ENCODE measurements at places on chromosomes 6 and 20.
A peak's percentile ranks its signal among the peaks of the same experiment; 100 is the strongest.

DNA sequence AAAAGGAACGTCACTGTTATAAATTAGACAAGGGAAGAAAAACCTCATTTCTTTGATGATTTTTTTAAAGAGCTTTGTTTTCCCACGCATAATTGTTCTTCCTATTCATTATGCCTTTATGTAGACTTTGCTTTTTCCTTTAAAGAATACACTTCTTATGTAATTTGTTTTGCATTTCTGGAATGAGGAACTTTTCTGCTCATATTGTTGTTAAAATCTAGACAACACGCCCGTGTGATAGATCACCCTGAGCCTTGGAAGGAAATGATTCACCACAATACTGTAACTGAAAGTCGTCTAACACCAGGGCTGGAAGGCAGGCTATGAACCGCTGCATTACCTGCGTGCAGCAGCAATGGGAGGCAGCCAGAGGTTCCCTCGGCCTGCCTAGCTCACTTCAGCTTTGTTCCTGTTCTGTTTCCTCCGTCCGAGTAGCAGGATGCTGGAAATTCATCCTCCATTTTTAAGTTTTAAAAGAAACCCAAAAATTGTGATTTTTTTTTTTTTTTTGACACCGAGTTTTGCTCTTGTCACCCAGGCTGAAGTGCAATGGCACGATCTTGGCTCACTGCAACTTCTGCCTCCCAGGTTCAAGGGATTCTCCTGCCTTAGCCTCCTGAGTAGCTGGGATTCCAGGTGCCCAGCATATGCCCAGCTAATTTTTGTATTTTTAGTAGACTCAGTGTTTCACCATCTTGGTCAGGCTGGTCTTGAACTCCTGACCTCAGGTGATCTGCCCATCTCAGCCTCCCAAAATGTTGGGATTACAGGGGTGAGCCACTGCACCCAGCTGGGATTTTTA, 49.6 kb upstream of the ZNF217 start:
- DNase-seq, result no peak

DNA sequence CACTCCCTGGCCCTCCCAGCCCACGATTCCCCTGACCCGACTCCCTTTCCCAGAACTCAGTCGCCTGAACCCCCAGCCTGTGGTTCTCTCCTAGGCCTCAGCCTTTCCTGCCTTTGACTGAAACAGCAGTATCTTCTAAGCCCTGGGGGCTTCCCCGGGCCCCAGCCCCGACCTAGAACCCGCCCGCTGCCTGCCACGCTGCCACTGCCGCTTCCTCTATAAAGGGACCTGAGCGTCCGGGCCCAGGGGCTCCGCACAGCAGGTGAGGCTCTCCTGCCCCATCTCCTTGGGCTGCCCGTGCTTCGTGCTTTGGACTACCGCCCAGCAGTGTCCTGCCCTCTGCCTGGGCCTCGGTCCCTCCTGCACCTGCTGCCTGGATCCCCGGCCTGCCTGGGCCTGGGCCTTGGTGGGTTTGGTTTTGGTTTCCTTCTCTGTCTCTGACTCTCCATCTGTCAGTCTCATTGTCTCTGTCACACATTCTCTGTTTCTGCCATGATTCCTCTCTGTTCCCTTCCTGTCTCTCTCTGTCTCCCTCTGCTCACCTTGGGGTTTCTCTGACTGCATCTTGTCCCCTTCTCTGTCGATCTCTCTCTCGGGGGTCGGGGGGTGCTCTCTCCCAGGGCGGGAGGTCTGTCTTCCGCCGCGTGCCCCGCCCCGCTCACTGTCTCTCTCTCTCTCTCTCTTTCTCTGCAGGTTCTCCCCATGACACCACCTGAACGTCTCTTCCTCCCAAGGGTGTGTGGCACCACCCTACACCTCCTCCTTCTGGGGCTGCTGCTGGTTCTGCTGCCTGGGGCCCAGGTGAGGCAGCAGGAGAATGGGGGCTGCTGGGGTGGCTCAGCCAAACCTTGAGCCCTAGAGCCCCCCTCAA, at the start of gene LTA:
Gene LTA, plus strand, starts transcription at position 249 of the 871 bp plus-strand sequence. Its CDS starts 454 bp downstream, at position 703.
- no peak for DNase-seq

DNA sequence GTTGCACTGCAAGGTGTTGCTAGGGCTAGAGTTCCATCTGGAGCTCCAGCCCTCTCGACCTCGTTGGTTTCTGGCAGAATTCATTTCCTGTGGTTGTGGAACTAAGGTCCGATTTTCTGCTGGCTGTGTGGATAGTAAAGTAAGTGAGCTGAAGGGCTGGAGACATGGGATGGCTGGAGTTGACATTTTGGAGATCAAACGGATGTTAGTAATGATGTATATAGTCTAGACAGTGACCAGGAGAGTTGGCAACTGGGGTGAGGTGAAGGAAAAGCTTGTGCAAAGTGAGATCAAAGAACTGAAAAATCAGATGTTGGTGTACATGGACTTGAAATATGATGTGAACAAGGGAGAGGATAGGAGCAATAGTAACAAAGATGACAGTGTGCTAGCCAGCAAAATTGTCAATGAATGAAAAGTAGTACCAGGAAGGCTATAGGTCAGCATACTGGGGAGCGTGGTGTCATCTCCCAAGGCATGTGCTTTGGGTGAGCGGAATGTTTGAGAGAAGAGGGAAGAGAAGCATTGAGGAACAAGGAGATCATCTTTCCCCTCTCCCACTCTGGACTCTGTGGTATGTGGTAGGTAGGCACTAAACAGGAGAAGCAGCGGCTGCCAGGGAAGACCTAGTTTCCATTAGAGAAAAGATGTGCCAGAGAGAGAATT, 7.8 kb downstream of the QRSL1 start:
- no peak for DNase-seq

GRCh38 chr6:42193491-42193894, 1.3 kb downstream of the GUCA1B start:
- peak; percentile 69 for DNase-seq

DNA sequence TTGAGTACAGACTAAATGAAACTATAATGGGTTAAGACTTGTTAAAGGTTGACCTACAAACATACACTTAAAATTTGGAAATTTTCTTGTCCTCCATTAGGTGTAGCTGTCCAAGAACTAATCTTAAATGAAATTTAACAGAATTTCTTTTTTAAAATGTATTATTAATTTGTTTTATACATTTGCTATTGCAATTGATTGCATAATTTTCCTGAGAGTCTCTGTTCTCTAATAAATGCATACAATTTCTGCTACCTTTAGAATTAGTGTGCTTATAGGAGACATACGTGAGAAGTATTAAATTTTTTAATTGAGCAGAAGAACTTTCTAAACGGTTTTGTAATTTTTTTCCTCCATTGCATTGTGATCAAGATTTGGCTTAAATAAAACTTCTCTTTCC, 1.5 kb downstream of the FAM135A start:
- no peak for DNase-seq

- DNase-seq, result no peak
Measured at GRCh38 chr6:4460586-4461475, 315.4 kb upstream of the CDYL start.

GRCh38 chr6:150075034-150075421, 6.1 kb upstream of the ULBP3 start:
- no peak for DNase-seq

GRCh38 chr6:315921-316752, 23.9 kb downstream of the DUSP22 start:
- DNase-seq, result peak; percentile 44

GRCh38 chr20:12989586-12990115, 19.1 kb upstream of the SPTLC3 start:
- DNase-seq, result no peak

- DNase-seq, result no peak
Measured at GRCh38 chr6:80517525-80517924, 411.1 kb downstream of the BCKDHB start.

- no peak for DNase-seq
Measured at GRCh38 chr6:42530751-42531150, 33.1 kb upstream of the UBR2 start.

- no peak for DNase-seq
Measured at GRCh38 chr6:106490030-106490429, 129.5 kb downstream of the CRYBG1 start.

DNA sequence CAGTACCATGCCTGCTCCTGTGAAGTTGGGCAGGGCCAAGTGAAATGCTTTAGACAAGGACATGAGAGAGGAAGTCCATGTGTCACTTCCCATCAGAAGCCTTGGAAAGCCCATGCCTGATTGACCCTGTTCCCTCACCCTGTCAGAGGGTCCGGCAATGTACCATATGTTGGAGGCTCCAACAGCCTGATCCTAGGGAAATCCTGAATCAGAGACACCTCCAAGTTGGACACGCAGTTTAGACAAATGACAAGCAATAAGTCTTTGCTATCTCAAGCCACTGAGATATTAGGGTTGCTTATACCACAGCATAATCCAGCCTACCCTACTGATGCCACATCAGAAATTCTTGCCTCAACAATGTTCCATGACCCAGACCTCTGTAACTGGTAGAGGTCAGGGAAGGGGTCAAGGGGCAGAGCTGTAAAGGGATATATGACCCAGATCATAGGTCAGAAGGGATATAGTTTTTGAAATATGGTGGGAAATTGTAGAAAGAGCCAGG, 174.8 kb downstream of the HACE1 start:
- no peak for DNase-seq

- DNase-seq, result no peak
Measured at GRCh38 chr6:42226645-42227143, 9.0 kb upstream of the MRPS10 start.

GRCh38 chr6:3697609-3698008, 53.9 kb downstream of the PXDC1 start:
- DNase-seq, result no peak

DNA sequence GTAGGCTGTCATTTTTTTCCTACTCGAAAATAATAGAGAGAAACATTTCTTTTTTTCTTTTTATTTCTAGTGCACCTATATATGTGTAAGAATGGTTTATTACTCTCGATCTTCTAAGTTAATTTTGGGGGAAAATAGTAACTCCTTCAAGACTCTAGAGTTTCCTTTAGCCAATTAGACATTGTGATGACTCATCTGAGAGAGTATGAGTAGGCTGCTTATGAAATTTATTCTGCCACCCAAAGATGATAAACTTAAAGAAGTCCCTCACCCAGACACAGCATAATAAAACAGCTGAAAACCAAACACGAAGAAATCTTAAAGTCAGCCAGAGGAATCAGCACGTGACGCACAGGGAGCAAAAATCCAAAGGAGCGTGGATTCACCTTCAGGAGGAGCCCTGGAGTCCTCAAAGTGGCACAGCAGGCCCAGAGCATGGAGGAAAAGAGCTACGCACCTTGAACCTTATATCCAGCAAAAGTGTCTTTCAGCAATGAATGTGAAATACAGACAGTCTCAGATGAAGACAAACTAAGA, 81.9 kb downstream of the ERMARD start:
- DNase-seq, result no peak

- DNase-seq, result no peak
Measured at GRCh38 chr6:152402791-152403190, 234.4 kb downstream of the SYNE1 start.

- no peak for DNase-seq
Measured at GRCh38 chr6:53361549-53362031, 12.8 kb upstream of the ELOVL5 start.

DNA sequence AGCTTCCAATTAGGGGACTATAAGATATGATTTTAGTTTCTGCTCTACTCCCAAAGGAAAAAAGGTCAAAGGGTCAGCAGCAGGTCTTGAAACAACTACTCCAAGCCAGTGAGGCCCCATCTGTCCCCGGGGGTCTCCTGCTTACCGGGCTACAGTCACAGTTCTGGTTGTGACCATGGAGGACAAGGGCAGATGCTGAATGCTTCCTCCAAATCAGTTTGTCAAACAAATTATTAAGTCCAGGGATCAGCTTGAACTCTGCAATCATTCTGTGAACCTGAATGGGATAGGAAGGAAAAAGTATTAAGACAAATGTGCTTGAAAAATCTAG, 60.2 kb downstream of the MYH7B start:
- DNase-seq, result no peak

- no peak for DNase-seq
Measured at GRCh38 chr6:148195511-148195910, 147.1 kb upstream of the SASH1 start.

DNA sequence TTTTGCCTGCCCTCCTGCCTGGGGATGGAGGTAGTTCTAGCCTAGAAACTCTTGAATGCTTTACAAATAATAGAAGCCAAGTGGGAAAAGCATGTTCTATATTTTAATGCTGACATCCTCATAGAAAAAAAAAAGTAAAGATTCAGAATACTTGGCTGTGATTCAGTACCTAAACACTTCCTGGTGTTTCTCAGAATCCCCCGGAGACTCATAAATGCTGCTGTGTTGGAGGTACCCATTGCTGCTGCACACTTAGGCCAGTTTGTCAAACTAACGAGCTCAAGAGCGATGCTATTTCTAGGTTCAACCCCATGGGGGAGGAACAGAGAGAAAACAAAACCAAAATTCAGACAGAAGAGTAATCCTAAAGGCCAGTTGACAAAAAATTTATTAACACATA, 38.8 kb upstream of the ZFP64 start:
- DNase-seq, result no peak

DNA sequence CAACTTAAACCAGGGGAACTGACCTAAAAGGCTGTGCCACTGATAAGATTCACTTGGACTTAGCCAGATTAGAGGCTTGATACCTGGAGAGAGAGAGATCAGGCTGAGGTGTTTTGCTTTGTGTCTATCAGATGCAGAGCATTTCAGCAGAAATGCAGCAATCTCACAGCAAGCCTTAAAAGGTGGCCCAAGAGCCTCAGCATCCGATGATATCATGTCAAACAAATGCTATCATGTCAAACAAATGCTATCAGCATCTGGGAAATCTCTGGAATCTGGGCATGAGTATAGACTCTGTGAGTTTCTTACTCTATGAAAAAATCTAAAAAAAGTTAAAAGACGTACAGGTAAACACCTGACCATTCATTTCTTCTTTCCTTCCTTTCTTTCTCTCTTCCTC, 718.9 kb downstream of the EYS start:
- peak; percentile 28 for DNase-seq

GRCh38 chr6:111606620-111607115, 990 bp upstream of the TRAF3IP2 start:
- DNase-seq, result no peak

- peak; percentile 34 for DNase-seq
Measured at GRCh38 chr20:52340036-52340634, 148.6 kb upstream of the ZFP64 start.

- no peak for DNase-seq
Measured at GRCh38 chr6:98339506-98339905, 494.9 kb upstream of the POU3F2 start.

DNA sequence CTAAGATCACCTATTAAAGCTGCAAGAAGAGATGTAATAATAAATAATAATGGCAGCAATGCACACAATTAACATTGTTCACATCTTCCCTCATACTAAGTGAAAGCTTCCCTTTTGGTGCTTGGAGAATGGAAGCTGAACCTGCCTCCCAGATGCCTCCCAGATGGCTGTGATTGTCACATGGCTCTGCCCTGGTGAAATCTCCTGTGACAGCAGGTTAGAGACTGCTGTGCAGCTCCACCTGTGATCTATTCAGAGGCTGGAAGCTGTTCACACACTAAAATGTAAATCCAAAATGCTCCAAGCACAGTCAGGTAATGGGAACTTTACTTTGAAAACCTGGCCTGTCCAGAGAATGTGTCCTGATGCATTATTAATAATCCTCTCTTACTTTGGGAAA, 41.7 kb upstream of the RGS17 start:
- DNase-seq, result no peak

GRCh38 chr6:11854408-11855165, 76.0 kb upstream of the ADTRP start:
- no peak for DNase-seq
